ENCODE measurements at places on chromosomes 4 and X.

GRCh38 chr4:57736781-57737180, 626.6 kb upstream of the IGFBP7 start:
- no peak for DNase-seq

- DNase-seq, result no peak
Observed at GRCh38 chr4:160969925-160970324, 1193.9 kb downstream of the FSTL5 start.

- DNase-seq, result no peak
Observed at GRCh38 chr4:174118171-174118570, 165.3 kb downstream of the FBXO8 start.

GRCh38 chr4:86558797-86559196, 35.3 kb upstream of the PTPN13 start:
- DNase-seq, result no peak

- no peak for DNase-seq
Observed at GRCh38 chr4:32544846-32545245, 1824.7 kb downstream of the PCDH7 start.

- no peak for DNase-seq
Observed at GRCh38 chr4:109166126-109166525, 136.3 kb downstream of the COL25A1 start.

GRCh38 chrX:154325541-154325940, 29.9 kb downstream of the TKTL1 start:
- no peak for DNase-seq

DNA sequence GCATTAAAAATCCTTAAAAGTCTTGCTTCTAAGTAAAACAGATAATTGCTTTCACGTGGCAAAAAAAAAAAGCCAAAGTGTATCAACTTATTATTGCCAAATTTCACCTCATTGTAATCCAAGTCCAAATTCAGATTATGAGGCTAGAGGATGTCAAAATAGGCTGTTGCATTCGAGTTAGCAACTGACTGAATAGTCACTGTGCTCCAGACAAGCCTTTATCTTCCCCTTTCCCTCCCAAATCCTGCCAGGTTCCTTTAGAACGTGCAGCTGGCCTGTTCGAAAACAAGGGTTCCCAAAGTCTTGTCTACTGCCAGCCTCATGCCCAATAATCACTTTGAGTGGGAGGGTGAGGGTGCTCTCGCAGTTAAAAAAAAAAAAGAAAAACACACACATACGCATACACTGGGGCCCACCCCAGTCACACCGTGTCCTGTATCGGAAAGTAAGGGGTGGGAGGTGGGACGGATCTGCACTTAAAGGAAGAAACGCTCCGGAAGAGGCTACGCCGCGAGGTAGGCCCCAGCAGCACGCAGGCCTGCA, 603 bp downstream of the MAD2L1 start:
- no peak for DNase-seq

DNA sequence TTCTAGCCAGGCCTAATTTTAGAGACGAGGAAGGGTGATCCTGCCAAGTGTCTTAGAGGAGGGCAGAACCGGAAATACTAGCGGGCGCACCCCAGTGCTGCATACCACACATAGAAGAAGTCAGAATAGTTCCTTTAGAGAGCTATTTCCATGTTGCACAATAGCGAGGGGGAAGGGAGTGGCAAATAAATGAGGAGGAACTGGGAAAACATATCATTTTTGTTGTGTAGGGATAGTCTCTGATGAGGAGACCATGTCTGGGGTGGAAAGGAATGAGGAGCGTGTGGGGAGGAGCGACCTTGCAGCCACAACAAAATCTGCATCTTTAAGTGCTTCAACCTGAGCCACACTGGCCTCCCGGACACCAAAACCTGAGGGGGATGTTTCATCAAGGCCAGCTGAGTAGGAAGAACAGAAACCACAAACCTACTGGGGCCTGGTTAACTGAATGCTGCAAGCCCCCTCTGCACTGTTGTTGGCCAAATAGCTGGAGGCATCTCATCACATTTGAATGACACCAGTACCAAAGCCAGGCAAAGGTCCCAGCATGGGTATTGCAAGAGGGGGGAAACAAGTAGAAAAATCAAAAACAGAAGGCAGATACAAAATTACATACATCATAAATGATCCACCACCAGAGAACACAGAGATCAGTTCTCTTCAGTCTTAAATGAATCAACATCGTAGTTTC, 26.7 kb upstream of the C1QTNF7 start:
- DNase-seq, result peak; percentile 89

- no peak for DNase-seq
Observed at GRCh38 chr4:25585901-25586523, 69.6 kb upstream of the SLC34A2 start.

GRCh38 chrX:47217121-47217851, 1.2 kb upstream of the CDK16 start:
- peak; percentile 42 for DNase-seq

DNA sequence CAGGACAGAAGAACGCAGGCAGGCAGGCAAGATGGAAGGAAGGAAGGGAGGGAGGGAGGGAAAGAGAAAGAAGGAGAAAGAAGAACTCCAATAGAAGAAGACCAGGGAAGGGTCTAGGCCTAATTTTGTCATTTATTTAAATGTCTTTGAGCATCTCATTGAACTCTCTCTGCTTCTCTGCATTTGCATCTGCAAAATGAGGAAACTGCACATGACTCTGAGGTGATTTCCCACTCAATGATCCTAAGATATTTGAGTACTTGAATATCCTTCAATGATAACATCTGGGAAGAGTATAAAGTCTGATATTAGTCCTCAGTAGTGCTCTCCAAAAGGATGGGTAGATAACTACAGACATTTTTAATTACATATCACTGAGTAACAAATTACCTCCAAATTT, 33.1 kb upstream of the RBPJ start:
- DNase-seq, result no peak

DNA sequence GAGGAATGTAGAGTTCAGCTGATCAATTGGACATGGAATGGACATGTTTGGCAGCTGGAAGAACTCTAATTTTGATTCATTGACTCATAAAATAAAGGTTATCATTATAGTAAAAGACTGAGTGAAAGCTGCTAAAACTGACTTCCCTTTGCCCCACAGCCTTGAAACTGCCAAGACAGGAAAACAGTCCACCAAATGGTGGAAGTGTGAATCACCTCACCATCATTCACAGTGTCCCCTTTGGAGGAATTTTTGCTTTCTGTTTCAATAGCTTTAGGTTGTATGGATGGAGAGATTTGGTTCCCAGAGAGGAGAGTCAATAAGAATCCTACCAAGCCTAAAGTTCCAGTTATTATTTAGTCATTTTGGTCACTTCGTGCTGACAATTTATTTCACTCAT, 20.8 kb upstream of the FREM3 start:
- DNase-seq, result peak; percentile 9

DNA sequence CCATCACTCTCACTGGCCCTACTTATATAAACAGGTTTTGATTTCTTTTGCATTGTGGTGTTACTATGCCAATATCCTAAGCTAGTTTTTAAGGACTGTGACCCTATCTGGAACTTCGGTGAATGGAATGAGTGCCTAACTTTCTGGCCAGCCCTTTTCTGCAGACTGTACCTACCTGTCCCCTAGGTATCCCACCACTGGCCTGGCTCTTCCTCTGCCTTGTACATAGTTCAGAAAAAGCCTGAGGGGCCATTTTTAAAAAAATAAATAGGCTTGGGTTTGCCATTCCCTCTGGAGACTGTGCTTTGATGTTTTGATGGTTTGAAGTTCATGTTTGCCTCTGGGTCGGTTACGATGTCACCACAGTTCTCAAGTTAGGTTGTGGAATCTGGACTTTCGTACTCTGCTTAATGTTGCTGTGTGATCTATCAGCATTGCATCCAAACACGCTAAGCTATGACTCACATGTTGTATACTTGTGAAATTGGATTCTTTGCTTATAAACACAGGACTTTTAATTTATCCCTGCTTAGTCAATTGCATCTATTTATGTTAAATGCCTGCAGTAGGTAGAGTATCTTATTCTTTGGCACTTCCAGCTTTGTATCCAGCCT, 182.0 kb downstream of the ANKRD50 start:
- DNase-seq, result peak; percentile 24

DNA sequence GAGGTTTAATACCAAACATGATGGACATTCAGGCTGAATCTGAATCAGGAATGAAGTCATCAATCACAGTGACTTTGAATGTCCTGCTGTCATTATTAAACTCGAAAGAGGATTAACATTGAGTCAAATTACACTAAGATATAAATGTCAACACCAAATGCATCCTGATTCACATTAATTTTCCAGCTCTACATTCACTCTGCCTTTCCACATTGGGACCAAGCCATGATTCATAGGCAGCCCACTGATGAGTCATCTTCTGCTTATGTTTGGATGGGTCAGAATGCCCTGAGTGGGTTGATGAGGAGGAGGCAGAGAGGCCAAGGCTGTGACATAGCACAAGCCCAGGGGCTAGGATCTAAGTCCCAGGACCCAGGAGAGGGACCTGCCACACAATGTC, 247.6 kb upstream of the RPS6KA3 start:
- peak; percentile 60 for DNase-seq

DNA sequence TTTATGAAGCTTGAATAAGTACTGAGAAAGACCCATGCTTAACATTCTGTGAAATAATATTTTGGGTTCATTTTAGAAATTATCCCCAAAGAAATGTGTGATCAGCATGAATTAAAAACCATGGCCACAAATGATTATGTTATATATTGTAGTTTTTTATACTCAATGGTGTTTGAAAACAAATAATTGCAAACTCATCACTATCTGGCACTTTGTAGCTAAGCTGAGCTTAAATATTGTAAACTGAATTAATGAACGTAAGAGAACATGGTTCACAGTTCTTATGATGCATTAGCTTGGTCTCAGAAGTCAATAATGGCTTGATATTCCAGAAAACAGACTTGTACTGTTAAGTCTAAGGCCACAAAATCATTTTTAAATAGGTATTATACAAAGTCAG, 24.6 kb upstream of the ASB5 start:
- no peak for DNase-seq

- DNase-seq, result no peak
Observed at GRCh38 chr4:83221897-83222441, 62.6 kb downstream of the COQ2 start.

DNA sequence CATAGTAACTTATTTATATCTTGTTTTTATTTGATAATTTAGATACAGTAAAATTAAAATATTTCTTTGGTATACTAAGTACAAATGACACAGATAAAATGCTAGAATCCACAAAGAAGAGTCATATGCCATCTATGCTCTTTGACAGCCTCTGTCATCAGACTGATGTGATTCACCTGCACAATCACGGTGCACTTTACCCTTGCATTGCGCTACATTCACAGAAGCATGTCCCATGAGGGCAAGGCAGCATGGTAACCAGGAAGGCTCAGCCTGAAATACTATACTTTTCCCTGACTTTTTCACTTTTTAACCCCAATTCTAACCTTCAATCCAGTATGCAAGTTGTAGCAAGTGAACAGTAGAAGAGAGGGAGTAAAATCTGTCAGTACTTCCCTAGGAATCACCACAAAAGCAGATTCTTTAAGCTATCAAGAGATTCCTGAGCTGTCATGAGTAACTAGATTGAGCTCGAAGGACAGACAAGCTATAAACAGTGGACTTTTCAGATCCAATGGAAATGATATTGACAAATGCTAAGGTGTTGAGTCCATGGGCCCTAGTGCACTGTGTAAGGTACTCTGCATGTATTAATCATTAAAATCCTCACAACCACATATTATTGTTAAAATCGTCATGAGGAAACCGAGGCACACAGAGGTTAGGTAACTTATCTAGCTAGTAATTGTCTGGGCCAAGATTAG, 14.2 kb downstream of the SEC24D start:
- no peak for DNase-seq

- no peak for DNase-seq
Observed at GRCh38 chrX:47629419-47630200, at the start of gene CFP. CFP (minus strand) TSS chrX:47629930; CDS start chrX:47629844, 86 bp downstream.

GRCh38 chrX:15349046-15349445, 13.7 kb upstream of the PIGA start:
- DNase-seq, result peak; percentile 49

DNA sequence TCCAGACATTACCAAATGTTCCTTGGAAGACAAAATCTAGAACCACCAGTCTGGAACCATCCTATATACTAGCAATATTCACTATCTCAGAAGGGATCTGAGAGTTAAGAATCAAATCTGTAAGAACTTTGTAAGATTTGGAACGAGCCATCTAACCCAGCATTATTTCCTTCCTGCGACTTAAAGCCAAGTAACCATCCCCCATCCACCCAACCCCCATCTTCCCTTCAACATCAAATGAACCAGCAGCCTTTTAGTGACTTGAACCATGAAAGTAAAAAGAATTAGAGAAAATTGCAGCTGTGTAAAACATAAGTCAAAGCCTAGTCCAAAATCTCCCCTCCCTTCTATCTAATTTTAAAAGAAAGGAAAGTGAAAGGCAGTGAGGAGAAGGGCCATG, 15.6 kb downstream of the RBM47 start:
- DNase-seq, result no peak

DNA sequence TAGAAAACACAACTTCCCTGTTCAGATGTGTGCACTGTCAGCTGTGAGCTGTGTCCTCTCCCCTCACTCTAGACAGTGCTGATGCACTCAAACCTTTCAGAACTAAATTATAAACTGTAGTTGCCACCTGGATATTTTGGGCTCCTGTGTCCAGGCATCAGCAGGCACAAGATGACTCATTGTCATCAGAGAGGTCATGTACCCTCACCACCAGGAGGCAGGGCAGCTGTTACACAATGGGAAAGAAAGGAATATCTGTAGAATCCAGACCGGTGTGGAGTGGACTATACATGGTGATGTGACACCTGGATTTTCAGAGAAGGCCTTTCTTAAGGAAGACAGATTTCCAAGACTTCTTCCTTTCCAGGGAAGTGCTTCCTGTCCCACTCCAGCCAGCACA, 854.4 kb upstream of the AGA start:
- DNase-seq, result no peak

GRCh38 chr4:73904491-73904890, 35.3 kb downstream of the CXCL1 start:
- peak; percentile 40 for DNase-seq

DNA sequence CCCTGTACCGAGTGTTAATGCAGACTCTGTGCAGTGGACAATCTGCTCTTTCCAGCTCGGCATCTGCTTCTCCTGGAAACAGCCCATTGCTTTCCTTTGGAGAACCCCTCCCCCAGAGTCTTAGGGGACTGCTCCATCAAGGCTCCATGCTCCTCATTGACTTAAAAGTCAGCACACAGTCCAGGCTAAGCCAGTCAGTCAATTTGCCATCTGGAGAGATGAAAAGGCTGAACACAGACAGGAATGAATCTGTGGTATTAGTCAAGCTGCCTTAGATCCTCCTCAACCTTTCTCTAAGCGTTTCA, 20.3 kb downstream of the ATP8A1 start:
- DNase-seq, result no peak

DNA sequence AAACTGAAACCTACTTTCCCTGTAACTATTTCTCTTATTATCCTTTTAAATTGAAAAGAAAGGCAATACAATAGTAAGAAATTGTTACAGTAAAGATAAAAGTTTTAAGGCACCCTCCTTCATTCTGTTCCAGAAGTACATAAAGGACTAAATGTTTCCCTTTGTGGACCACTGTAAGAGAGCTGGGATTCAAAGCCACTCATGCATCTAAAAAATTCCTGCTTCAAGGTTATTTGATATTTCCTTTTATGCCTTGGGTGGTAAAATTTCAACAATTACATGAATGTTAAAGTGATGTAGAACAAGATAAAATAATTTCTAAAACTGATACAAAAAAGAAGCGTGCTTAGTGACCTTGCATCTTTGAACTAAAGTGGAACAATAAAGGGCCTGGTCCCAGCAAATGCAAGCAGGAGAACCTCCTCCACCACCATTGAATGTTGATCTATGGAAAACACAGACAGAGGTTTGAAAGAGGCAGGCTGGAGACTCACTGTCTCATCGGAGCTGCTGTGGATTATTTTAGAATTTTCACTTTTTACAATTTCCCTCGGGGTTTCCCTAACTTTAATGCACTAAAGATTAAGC, 42.3 kb upstream of the PRSS12 start:
- DNase-seq, result no peak

- no peak for DNase-seq
Observed at GRCh38 chr4:140515423-140515822, 8.5 kb upstream of the ELMOD2 start.

Measured in AG08395 (cell line).